Stimulated activated CD4-positive, alpha-beta T cell treated with anti-CD3 and anti-CD28 coated beads, TNF-alpha, amount 100 ng/mL, for 1 hour (primary cell): ENCODE measurements at places on chromosomes 1 and 21.

GRCh38 chr1:119896303-119896702 lies at the start of gene ADAM30:
ADAM30 (minus strand) TSS chr1:119896515; CDS start chr1:119896336, 179 bp downstream.
- no peak for DNase-seq

- peak; percentile 66 for DNase-seq
Observed at GRCh38 chr1:153946622-153947241, at the start of gene DENND4B. DENND4B (minus strand) TSS chr1:153946718; CDS start chr1:153944374, 2,344 bp downstream.

DNA sequence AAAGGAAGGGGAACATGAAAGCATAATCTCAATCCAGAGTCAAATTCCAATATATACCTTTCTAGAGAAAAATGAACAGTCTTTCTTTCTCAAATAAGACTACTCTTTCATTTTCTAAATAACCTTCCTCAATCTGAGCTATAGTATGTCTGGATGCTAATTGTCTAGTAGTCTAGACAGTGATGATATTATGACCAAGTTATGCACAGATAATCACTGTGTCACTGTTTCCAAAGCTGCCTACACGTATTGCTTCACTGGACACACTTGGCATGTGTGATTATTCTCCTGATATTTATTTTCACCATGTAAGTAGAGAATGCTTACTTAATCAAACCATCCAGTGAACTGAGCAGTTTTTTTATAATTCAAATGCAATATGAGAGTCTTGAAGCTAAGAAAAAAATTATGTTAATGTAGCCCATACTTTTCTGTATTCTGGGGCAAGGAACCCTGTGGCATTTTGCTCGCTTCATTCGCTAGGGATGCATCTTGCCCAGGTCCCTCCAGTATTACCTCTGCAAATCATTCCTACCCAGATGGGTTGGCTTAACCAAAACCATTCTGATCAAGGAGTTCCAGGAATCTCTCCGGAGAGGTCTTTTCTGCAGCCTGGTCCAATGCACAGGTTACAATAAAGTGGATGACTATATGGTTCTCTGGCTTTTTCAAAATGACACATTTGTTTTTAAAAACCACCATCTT lies 303.1 kb upstream of the RUNX1 start:
- no peak for DNase-seq

DNA sequence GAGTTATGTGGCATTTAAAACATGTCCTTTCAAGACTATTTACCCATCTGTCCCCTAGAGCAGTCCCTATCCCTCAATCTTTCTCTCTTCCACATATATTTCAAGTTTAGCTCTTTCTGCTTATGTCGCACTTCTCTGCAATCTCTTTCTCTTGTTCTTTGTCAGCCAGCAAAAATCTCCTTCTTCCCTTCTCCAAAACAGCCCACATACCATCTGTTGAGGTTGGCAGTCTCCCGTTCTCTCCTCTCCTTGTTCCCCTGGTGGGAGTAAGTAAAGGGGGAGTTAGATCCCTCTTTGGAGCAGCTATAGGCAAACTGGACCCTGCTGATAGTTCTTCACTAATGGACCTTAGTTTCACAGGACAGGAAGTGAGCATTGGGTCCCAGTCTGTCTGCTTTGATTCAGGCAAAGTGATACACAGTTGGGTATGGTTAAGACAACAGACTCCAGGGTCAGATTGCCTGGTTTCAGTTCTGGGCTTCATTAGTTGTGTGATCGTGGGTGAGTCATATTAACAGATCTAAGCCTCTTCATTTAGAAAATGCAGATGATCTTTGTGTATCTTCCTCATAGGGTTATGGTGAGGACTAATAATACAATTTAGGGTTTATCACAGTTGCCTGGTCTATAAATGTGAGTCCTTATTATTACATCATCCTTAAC lies 19.7 kb downstream of the BRINP2 start:
- DNase-seq: no peak

- DNase-seq: no peak
Observed at GRCh38 chr1:203669739-203670138, 43.1 kb downstream of the ATP2B4 start.

DNA sequence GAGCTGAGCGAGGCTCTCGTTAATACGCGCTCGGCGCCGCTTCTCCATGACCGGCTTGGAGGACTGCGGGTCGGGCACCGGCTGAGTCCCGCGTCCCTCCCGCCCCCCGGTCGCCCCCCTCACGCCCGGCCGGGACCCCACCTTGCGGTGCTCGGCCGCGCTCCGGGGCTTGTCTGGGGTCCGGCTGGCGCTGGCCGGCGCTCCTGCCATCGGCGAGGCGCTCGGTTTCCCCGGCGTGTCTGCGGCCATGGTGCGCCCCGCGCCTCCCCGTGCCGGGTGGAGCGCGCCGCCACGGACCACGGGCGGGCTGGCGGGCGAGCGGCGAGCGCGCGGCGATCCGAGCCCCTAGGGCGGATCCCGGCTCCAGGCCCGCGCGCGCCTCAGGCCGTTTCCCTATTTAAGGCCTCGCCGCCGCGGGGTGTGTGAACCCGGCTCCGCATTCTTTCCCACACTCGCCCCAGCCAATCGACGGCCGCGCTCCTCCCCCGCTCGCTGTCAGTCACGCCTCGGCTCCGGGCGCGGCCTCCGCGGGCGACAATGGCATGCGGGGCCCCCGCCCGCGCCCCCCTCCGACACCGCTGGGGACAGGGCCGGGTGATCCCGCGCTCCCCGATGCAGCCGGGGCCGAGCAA lies at the start of gene HES4:
Gene HES4 (minus strand): TSS at position 373 of the 632 bp plus-strand sequence. CDS start 124 bp downstream, at position 249.
- no peak for DNase-seq

DNA sequence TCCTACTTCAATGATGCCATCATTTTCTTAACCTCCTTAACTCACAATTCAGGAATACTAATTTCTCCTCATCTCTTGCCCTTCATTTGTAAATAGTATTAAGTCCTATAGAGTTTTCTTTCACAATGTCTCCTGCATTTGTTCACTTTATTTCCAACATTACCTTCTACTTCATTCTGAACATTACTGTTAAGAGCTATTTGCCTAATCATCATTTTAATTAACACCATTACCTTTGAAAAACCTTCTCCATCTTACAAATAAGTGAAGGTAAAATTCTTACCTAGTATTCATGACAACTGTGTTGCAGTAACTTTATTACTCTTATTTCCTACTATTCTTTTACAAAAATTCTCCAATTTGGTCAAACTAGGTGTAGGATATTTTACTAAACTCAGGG lies 137.7 kb downstream of the COQ8A start:
- DNase-seq: no peak

GRCh38 chr1:38997901-38998190 lies 6.8 kb downstream of the AKIRIN1 start:
- DNase-seq: no peak

GRCh38 chr1:94679332-94680038 lies 137.9 kb upstream of the F3 start:
- DNase-seq: no peak

DNA sequence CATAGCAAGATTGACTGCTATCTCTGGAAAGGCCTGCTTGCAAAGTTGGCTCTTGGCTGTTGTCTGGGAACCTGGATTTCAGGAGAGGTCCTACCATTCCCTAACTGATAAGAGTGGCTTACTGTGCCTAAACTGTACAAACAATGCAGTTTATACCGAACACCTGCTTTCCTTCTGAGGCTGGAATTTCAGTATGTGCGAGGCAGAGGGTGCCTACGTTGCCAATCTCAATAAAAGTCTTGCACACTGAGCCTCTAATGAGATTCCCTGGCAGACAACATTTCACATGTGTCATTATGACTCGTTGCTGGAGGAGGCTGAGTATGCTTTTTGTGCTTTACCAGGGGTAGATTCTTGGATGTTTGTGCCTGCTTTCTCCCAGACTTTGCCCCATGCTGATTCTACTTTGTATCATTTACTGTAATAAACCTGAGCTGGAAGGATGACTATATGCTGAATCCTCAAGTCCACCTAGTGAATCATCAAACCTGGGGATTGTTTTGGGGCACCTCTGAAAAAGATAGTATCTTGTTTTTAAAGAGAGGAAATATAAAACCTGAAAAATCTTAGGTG lies 58.9 kb upstream of the GNG4 start:
- no peak for DNase-seq

DNA sequence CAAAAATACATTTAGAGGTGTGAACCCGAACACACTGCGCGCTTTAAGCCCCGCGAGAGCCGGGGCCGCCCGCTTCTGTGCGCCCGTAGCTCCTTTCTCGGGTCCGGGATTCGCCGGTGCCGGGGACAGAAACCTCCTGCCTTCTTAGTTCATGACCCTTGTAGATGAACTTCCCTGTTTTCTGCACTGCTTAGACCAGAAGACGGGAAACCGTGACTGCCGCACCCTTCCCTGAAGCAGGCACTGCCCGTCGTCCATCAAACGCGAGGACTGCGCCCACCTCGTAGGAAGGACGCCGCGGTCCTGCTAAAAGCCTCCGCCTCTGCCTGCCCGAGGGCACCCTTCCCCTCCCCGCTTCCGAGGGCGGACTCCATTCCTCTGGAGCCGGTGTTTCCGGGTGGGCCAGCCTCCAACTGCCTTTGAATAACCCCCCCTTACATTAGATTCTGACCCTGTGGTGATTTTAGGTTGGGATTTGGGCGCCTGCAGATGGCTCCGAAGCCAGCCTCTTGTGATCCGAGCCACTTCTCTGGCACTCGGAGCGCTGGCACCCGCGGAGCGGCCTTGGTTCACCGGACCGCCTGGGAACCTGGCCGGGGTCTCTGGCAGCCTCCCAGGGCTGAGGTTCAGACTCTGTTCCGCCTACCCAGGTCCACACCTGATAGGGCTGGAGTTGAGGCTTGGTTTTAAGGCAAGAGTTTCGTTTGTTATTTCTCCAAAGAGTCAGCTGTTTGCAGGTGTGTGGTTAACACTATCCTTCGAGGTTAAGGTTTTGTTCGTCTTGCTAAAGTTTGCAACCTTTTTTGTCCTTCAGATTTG lies 1.2 kb upstream of the PTTG1IP start:
- DNase-seq: no peak

DNA sequence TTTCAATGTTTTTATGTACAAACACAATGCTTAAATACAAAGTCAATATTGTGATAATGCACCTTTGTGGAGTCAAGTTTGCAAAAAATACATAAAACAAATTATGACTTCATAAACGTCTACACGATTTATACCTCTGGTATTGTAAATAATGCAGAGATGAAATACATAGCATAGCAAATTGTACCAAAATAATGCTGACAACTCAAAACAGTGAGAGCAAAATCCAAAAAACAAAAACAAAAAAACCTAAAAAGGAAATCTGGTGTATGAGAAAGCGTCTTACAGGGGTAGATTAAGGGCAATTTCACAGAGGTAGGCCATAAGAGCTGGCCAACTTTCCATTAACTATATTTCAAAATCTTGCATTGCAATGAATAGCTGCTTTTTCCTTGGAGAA lies 161.5 kb upstream of the LRRC7 start:
- DNase-seq: no peak
